ENCODE measurements at places on chromosomes 3 and 15.

DNA sequence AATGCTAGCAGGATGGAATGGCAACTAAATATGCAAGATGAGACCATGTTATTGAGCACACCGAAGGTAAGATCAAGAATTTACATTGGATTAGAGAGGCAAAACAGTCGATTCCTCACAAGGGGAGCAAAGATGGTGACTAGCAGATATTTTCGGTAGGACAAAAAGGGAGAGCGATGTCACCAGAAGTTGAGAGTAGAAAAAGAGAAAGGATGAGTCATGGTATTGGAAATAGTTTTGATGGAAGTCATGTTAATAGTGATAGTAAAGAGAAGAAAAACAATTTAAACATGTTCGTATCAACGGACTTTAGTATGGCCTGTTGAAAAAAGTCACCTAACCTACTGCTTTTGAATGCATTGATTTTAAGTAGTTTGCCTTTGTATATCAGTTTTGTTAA lies 55.0 kb downstream of the UBE2E2 start:
- DNase-seq: no peak

DNA sequence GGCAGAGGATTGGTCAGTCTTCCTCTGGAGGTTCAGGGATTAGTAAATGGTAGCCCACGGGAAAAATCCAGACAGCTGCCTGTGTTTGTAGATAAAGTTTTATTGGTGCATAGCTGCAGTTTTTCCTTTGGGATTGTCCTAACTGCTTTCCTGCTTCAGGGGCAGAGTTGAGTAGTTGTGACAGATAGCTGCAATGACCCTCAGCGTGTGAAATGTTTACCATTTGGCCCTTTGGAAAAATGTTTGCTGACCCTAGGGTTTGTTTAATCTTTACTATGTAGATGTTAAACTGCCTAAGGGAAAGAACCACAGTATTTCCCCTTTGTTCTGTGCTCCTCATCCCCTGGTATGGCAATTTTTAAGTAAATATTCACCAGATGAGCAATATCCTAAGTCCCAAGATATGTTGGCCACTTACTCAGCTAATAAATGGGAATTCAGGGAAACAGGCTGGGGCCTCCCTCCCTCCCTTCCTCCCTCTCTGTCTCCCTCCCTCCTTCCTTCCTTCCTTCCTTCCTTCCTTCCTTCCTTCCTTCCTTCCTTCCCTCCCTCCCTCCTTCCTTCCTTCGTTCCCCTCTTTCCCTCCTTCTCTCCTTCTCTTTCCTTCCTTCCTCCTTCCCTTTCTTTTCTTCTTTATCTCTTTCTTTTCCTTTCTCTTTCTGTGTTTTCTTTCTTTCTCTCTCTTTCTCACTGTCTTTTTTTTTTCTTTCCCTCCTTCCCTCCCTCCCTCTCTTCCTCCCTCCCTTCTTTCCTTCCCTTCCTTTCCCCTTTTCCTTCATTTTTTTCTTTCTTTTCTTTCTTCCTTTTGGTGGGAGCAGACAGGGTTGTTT lies 234.6 kb upstream of the BHLHE40 start:
- DNase-seq: peak; percentile 57

- peak; percentile 57 for DNase-seq
These were observed 4.6 kb upstream of the EPB42 start for GRCh38 chr15:43225201-43225949.

- DNase-seq: no peak
These were observed 111.7 kb downstream of the CHSY1 start for GRCh38 chr15:101139986-101140696.

- DNase-seq: peak; percentile 76
These were observed 37.0 kb downstream of the TTC23 start for GRCh38 chr15:99212406-99212805.

DNA sequence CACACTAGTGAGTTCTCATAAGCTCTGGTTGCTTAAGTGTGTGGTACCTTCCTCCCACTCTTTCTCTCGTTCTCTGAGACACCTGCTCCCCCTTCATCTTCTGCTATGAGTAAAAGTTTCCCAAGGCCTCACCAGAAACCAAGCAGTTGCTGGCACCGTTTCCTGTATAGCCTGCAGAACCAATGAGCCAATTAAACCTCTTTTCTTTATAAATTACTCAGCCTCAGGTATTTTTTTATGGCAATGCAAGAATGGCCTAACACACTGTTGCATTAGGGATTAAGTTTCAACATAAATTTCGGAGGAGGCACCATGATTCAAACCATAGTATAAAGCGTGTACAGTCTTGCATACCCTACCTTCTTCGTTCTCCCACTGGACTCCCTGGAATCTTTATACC lies 252.3 kb upstream of the CHRM5 start:
- DNase-seq: no peak

DNA sequence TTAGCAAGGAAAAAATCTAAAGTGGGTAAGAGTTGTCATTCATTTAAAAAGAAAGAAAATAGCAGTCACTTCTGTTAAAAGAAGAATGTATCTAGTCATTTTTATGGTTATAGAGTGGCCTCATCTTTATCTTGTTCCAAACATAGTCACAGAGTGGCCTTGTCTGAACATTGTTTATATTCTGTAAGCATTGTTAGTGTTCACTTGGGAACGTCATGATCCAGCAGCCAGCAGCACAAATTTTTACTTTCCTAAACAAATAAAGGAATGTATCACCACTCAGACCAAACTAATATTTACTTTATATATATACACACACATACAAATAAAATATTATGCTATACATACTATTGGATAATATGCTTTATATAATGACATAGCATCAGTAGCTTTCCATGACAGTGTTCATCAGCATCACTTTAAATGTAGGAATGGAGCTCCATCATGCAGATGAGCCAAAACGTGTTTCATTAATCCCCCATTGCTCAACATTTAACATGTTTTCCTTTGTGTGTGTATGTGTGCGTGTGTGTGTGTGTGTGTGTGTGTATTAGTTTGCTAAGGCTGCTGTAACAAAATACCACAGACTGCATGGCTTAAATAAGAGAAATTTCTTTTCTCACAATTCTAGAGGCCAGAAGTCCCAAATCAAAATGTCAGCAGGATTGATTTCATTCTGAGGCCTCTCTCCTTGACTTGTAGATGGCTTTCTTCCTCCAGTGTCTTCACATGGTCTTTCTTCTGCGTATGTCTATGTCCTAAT lies 39.6 kb upstream of the GYG1 start:
- DNase-seq: no peak

- DNase-seq: no peak
These were observed 9.2 kb upstream of the NFKBIZ start for GRCh38 chr3:101840066-101840465.

- DNase-seq: peak; percentile 45
These were observed 8.5 kb downstream of the FAM107A start for GRCh38 chr3:58568572-58569286.

GRCh38 chr3:145118303-145118702 lies 1042.7 kb downstream of the PLOD2 start:
- no peak for DNase-seq

- DNase-seq: peak; percentile 59
These were observed 481.4 kb upstream of the THBS1 start for GRCh38 chr15:39099524-39099923.

GRCh38 chr3:28139288-28139687 lies 102.1 kb upstream of the CMC1 start:
- DNase-seq: no peak

DNA sequence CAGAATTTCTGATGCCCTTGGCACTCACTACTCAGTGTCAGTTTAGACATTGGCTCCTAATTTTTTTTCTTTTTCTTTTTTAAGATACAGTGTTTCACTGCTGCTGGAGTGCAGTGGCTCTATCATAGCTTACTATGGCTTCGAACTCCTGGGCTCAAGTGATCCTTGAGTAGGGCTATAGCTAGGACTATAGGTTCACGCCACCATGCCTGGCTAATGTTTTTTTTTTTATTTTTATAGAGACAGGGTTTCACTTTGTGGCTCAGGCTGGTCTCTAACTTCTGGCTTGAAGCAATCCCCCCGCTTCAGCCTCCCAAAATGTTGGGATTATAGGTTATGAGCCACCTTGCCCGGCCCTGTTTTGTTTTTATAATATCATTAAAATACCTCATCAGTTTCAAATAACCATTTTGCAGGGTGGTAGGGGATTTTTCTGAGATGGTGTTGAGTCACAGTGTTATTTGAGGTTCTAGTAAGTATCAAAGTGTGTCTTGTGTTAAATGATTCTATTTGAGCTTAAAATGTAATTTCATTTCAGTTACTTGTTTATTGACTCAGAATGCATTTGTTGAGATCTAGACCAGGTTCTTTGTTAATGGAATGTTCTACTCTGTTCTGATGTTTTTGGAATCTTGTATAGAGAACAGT lies 7.0 kb downstream of the FNDC3B start:
- no peak for DNase-seq

GRCh38 chr3:181313335-181313734 lies 323.8 kb upstream of the DNAJC19 start:
- DNase-seq: no peak

GRCh38 chr3:12833222-12834161 lies 7.9 kb downstream of the RPL32 start:
- DNase-seq: no peak

DNA sequence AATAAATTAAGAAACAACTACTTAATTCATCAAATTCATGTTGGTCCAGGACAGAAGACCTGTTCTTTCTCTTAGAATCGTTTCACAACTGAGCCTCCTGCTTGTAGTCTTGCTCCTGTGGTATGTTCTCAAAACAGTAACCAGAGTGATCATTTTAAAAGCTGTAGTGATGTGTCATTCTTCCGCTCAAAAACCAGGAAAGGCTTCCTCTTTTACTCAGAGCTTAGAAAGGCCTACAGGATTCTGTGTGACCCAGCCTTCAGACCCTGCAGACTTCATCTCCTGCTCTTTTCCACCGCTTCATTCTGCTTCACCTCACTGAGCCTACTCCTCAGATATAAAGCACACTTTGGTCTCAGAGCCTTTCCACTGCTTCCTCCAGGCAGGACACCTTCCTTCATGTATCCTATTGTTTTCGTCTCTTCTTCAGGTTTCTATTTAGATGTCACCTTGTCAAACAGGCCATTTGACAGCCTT lies 22.7 kb downstream of the ST6GAL1 start:
- DNase-seq: peak; percentile 77

GRCh38 chr3:189404024-189404423 lies 227.2 kb upstream of the TP63 start:
- DNase-seq: no peak

- DNase-seq: peak; percentile 86
These were observed 329.7 kb downstream of the SI start for GRCh38 chr3:164748626-164749025.

DNA sequence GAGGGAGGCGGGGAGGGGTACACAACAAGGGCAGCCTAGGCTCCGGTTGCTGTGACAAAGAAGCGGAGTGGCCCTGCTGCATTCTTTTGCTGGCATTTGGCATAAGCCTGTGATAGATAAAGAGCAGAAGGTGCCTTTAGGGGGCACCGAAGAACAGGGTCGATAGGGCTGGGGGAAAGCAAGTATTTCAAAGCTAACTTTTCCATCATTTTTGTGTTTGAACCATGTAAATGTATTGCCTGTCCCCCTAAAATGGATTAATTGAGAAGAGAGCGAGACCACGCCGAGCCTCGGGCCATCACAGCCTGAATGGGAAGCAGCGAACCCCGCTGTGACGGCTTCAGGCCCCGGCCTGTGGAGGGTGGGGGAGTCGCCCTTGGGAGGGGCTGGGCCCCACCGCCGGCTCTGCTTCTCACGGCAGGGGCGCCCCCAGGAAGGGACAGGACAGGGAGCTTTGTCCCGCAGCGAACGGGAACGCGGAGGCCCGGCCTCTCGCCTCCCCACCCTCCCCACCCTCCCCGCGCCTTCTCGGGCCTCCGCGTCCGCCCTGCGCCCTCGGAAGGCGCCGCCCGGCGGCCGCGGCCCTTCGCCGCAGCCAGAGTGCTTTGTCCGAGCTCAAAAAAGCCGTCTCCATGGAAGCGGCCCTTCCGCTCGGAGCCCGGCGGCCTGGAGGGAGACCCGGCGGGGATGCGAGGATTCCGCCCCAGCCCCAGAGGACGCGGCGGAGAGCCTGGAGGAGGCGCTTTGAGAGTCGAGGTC lies 32.4 kb upstream of the ALDH1L1 start:
- DNase-seq: peak; percentile 26

DNA sequence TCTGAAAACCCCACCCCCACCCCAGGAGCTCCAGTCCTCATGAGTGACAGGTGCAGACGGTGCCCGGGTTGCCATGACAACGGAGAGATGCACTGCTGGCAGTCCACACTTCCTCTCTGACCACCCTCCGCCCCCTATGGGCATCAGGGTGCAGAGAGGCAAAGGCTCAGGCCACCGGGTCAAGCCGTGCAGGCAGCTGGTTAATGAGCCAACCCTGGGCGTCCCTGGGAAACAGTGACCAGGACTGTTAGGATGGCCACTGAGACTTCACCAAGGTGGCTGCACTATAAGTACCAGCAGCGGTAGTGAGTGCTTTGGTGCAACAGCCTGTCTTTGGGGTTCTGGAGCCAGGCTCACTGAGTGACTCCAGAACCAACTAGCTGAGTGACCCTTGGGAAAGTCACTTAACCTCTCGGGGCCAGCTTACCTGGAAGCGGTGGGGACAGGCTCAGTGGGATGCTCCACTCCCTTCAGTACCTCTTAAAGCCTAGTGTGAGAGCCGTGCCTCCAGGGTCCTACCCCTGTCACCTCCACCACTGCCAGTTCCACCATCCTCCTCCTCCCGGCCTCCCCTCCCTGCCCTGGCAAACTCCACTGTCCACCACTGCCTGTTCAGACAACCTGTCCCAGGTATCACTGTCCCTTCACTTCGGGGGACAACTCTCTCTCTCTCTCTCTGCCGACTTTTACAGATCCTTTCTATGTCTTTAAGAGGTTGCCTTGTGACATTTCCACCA lies 121.0 kb upstream of the PRR20G start:
- DNase-seq: no peak

- no peak for DNase-seq
These were observed 39.5 kb upstream of the PRR23E start for GRCh38 chr3:127153506-127153815.

DNA sequence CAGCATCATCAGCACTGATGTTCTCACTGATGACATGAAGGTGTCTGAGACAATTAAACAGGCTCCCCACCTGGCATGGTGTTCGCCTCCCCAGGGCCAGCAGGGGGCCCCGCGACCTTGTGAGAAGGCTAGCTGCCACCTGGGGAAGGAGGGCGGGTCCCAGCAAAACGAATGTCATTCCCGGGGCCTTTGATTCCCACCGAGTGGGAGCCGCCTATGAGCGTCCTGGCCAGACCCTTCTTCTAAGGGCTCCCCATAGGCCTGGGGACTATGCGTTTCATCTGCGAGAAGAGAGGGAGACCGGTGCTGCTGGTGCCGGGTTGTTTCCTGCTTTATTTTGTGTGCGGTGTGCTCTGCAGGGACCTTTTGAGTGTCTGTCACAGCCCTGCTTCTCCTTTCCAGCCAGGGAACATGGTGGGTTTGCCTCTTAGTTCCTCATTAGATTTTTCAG lies 20.5 kb upstream of the MINDY4B start:
- DNase-seq: no peak

DNA sequence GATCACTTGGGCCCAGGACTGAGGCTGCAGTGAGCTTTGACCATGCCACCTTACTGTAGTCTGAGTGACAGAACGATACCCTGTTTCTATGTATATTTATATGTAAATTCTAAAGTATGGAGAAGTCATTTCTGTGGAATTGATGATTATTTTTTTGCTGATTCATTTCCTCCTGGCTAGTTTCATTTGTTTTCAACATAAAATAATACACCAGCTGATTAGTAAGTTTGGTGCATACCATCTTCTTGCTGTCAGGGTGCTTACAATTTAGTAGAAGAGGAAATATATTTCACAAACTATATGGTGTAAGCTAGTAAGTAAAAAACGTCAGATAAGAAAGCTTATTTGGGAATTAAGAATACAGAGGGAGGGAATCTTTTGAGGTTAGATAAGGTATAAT lies 36.0 kb downstream of the SLC25A26 start:
- DNase-seq: peak; percentile 21

Measured in amniotic epithelial cell (primary cell).